Sigmoid colon (tissue), 7 donors: ENCODE measurements at places on chromosomes 6 and 20. TPM values are rescaled to one million over a fixed set of nuclear protein-coding genes. Genes with fewer than 3 reads are reported as not detected.

Gene PRDM13
- total RNA-seq, result not detected

Gene CHRNA4
- 1.1 TPM for total RNA-seq

Gene SLA2
- not detected for total RNA-seq

DNA sequence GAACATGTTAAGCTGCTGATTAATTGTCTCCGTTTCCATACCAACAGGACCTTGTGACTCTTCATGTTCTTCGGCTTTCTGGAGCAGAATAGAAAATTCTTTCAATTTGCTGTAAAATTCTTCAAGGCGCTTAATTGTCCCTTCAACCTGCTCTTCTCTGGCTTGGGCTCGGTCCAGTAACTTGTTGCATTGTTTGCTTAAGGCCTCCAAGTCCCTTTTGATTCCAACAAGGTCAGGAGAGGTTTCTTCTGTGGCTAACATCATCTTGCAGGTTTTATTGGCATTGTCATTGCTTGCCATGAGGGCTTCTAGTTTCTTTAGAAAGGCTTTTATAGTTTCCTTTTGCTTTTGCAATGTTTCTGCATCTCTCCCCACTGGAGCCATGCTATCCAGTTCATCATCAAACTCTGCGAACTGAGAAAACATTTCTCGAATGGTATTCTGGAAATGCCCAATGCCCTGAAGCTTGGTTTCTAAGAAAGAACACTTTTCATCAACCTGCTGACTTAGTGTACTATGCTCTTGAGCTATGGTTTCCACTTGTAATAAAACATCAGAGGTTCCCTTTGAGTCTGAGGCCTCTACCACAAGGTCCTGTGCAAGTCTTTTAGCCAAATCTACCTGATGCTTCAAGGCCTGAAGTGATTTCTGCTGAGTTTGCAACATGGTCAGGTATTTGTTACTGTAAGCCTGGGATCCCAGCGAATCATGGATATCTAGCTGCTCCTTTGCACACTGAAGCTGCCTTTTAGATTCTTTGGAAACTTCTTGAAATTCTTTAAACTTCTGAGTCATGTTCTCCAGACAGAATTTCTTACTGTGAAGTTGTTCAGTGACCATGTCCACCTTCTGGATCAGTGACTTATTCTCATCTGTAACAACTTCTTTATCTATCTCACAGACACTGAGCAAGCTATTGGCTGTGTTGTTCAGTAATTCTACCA is 90.2 kb downstream of the DST start:
- no peak for DNase-seq
- no peaks in the 10 kb centered on the region for H3K27me3 ChIP-seq
- peak overlapping the region; percentile 94 for H3K27ac ChIP-seq
- no peaks in the 10 kb centered on the region for H3K36me3 ChIP-seq
- H3K4me3 ChIP-seq, result no peak overlapping the region

DNA sequence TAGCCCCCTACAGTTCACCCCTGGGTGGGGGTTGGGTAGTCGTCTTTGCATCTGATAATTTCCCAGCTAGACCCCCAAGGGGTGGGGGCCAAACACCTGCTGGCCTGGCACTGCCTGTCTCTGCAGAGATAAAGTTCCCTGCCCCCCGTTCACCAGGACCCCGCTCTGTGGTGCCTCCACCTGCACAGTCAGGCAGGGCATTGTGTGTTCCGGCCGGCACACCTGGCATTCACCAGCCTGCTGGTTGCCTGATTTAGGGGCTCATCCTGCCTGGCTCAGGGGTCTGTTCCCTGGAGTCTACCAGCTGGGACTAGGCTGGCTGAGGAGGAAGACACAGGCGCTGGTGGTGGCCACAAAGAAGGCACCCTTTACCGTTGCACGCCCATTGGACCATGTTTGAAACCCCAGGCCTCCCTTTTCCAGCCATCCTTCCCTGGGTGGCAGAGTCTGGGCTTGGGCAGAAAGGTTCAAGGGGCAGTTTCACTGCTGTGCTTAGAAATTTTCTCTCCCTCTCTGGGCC is 30.8 kb upstream of the SCRT2 start:
- no peaks in the 10 kb centered on the region for H3K36me3 ChIP-seq
- DNase-seq, result peak; percentile 42
- H3K4me1 ChIP-seq, result peaks cover 10% of the 10 kb centered on the region
- no peak overlapping the region for H3K27ac ChIP-seq
- H3K27me3 ChIP-seq, result peaks cover 26% of the 10 kb centered on the region
- H3K4me3 ChIP-seq, result no peak overlapping the region

DNA sequence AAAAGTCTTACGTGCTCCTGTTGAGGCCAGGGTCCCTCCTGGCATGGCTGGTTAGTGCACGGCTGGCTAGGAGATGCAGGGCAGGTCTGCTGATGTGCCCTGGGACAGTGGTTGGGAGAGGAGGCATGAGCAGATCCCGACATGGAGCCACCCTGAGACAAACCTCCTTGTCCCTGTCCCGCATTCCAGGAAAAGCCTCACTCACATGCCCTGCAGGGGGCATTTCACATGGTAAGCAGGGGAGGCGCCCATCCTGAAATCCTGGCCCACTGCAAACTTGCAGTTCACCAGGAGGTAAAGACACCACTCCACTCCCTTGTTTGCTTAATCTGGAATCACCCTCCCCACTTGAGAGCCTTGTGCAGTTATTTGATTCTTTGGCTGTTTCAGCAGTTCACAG is 116.7 kb upstream of the SLC24A3 start:
- DNase-seq, result no peak
- no peaks in the 10 kb centered on the region for H3K36me3 ChIP-seq

DNA sequence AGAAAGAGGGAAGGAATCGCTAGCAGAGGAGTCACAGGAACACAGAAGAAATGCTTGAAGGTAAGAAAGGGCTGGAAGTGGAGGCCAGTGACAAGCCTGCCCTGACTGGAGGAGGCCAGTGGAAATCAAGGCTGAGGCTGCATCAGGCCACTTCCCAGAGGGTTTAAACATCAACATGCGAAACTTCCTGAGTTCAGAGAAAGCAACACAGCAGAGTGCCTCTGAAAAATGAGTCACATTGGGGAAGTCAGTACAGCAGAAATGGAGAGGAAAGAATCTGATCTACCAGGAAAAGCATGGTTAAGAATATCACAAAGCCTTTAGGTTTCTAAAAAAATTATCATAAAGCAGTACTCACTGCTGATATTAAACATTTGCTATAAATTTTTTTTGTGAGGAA is 23.3 kb downstream of the NAPB start:
- DNase-seq, result no peak
- no peak overlapping the region for H3K27ac ChIP-seq
- H3K27me3 ChIP-seq, result no peaks in the 10 kb centered on the region
- no peak overlapping the region for H3K4me3 ChIP-seq
- no peaks in the 10 kb centered on the region for H3K4me1 ChIP-seq

DNA sequence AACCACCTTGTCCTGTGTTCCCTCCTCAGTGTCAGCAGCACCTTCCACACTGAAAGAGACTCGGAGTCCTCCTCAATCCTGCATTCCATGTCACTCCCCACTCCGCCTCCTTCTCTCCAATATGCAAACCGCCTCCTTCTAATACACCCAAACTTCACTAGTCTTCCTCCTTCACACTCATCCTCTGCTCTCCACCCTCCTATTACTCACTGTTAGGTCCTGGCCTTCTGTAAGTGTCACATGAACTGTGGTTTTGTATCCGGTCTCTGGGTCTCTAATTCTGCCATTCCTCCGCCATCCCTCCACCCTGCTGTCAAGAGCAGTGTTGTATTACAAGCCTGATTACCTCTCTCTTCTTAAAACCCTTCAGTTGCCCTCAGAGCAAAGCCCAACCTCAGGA is 200.5 kb upstream of the CDYL start:
- no peak overlapping the region for H3K4me3 ChIP-seq
- H3K4me1 ChIP-seq, result peaks cover 11% of the 10 kb centered on the region
- no peak for DNase-seq
- H3K36me3 ChIP-seq, result no peaks in the 10 kb centered on the region

DNA sequence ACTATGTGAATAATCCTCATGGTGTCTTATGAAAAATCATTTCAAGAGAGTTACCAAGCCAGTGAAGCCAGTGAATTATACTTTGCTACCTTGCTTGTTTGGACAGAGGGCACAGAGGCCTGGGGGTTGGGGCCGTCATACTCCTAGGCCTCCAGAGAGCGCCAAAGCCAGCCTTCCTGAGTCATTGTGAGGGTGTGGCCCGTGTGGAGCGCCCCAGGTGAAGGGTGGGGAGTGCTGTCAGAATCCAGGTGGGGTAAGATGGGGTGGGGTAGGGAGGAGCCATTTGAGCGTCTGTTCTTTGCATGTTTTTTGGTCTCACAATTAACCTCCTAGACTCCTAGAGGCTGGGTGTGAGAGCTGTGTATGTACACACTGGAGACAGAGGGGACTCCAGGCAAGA is 71.1 kb downstream of the PERP start:
- no peak for DNase-seq
- H3K4me1 ChIP-seq, result no peaks in the 10 kb centered on the region
- H3K4me3 ChIP-seq, result no peak overlapping the region
- H3K27me3 ChIP-seq, result no peaks in the 10 kb centered on the region
- no peaks in the 10 kb centered on the region for H3K36me3 ChIP-seq

Gene RRBP1
- 30.1 TPM for total RNA-seq

DNA sequence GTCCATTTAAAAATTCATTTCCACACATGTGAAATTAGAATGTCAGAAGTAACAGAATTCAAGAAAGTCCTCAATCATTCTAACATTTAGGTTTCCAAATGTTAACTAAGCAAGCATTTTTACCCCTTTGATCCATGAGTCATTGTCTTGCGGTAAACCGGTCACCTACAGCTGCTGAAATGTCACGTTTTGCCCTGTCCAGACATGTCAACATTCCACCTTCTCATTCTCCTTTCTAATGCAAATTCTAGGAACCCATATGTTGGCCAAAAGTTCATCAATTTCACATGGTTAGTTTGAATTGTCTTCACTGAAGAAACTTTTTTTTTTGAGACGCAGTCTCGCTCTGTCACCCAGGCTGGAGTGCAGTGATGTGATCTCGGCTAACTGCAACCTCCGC is 117.2 kb downstream of the IPCEF1 start:
- DNase-seq, result no peak
- no peak overlapping the region for H3K27ac ChIP-seq
- H3K4me3 ChIP-seq, result no peak overlapping the region
- no peaks in the 10 kb centered on the region for H3K27me3 ChIP-seq
- no peaks in the 10 kb centered on the region for H3K36me3 ChIP-seq
- no peaks in the 10 kb centered on the region for H3K4me1 ChIP-seq

Gene BPI
- total RNA-seq, result not detected

DNA sequence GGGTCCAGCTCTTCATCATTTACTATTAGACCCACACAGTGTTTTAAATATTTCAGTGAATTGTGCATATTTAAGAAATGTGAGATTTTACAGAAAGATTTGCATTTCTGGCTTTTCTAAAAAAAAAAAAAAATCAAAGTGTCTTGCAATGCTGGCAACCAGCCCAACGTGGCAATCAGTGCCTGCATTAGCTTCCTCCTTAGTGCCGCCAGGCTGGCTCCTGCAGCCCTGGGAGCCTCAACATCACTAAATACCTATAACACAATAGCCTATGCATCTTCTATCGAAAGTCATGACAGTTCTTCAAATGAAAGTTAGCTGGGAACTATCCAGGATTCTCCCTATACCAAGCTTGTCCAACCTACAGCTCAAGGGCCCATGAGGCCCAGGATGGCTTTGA is 9.4 kb upstream of the CD93 start:
- DNase-seq, result peak; percentile 64
- H3K36me3 ChIP-seq, result no peaks in the 10 kb centered on the region
- no peaks in the 10 kb centered on the region for H3K27me3 ChIP-seq
- no peak overlapping the region for H3K27ac ChIP-seq
- no peaks in the 10 kb centered on the region for H3K4me1 ChIP-seq

- H3K36me3 ChIP-seq, result no peaks in the 10 kb centered on the region
- H3K4me1 ChIP-seq, result no peaks in the 10 kb centered on the region
- no peak overlapping the region for H3K27ac ChIP-seq
- H3K27me3 ChIP-seq, result no peaks in the 10 kb centered on the region
Measured at GRCh38 chr6:98382246-98382645, 452.1 kb upstream of the POU3F2 start.

GRCh38 chr20:56392881-56393482 is 537 bp downstream of the CSTF1 start:
- DNase-seq, result no peak
- peaks cover 31% of the 10 kb centered on the region for H3K4me1 ChIP-seq
- H3K36me3 ChIP-seq, result peaks cover 26% of the 10 kb centered on the region
- peak overlapping the region; percentile 93 for H3K27ac ChIP-seq
- H3K4me3 ChIP-seq, result peak overlapping the region; percentile 83

DNA sequence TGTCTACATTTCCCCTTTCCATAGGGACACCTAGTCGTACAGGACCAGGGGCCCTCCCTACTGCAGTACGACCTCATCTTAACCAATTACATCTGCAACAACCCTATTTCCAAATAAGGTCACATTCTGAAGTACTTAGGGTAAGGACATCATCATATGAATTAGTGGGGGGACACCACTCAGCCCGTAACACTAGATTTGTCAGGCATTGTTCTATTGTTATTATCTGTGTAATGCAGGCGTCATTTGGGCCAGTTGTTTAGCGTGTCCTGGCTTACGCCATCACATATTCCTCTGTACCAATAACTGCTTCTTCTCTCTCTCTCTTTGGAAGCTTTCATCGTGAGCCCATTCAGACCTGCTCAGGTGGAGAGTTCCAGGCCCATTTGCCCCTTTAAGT is 89.3 kb downstream of the CAP2 start:
- H3K36me3 ChIP-seq, result no peaks in the 10 kb centered on the region
- H3K4me1 ChIP-seq, result peaks cover 26% of the 10 kb centered on the region
- H3K4me3 ChIP-seq, result no peak overlapping the region
- DNase-seq, result no peak

Gene LY6G5B
- 2.8 TPM for total RNA-seq

Gene LST1
- total RNA-seq, result 7.5 TPM

DNA sequence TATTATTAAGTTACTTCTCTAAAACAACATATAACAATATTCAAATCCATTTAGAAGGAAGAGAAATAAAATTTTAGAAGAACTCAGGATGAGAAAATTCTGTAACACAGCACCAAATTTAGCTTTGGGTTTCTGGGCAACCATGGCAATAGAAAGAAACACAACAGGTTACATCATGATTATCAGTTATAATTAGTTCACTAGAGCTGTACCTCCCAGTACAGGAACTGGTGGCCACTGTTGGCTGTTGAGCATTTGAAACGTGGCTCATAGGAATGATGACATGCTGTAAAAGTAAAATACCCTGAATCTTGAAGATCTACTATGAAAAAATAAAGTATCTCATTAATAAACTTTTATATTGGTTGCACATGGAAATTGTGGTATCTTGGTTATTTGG is 23.7 kb upstream of the MAP3K4 start:
- DNase-seq, result no peak
- no peaks in the 10 kb centered on the region for H3K27me3 ChIP-seq
- no peaks in the 10 kb centered on the region for H3K4me1 ChIP-seq
- no peak overlapping the region for H3K27ac ChIP-seq
